Activated naive CD4-positive, alpha-beta T cell treated with anti-CD3 and anti-CD28 coated beads for 36 hours (primary cell): ENCODE measurements at places on chromosomes 6 and 20. TPM values are rescaled to one million over a fixed set of nuclear protein-coding genes. Genes with fewer than 3 reads are reported as not detected.

GRCh38 chr6:69061066-69061465 lies 426.0 kb downstream of the ADGRB3 start:
- no peak for DNase-seq

DNA sequence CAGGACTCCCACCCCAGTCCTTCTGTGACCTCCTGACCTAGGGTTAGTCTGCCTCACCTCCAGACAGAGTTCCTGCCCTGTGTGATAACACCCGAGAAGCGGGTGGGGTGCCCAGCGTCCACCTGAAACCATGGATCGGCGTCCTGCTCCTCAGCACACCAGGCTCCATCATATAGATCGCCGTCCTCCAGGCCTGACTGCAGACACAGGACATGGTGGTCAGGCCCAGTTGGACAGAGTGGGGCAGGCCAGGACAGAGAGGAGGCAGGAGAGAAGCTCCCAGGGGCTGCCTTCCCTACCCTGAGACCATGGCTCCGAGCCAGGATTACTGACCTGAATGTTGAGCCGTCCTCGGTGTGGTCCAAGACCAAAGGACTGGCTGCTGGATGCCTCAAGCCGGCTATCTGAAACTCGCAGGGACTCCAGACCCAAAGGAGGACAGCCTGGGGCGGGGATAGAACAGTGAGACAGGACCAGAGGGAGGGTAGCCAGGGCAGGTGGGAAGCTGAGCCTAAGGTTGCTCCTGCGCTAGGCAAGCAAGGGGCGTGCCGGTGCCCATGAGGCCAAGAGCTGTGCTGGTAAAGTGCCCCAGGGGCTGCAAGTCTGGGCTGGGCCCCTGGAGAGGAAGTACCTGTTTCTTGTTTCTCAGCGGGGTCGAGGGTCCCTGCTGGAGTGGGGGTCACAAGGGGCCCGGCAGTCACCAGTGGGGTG lies 2.2 kb downstream of the CPXM1 start:
- no peak for DNase-seq

Gene PAX1
- total RNA-seq: not detected

- DNase-seq: no peak
Measured at GRCh38 chr20:62193079-62194025, 10.5 kb downstream of the MTG2 start.

GRCh38 chr20:59147586-59147985 lies 16.0 kb upstream of the ZNF831 start:
- no peak for DNase-seq
